GM04504 (cell line): ENCODE measurements at places on chromosomes 7 and 10.

DNA sequence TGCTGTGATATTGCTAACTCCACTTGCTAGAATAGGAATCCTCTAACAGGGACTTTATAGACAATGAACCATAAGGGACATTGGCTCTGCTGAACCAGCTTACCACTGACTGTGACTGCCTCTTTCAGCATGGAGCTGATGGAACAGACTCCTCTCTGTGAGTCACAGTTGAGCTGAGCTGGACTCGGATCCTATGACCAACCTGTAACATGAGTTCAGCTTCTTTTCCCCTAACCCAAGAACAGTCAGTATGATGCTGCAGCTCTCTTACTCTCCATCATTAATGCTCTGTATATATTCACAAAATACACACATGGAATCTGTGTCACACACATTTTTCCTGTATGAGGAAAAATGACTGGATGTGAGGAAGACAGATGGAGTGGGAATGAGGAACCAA, 177.9 kb upstream of the BET1 start:
- no peak for DNase-seq

DNA sequence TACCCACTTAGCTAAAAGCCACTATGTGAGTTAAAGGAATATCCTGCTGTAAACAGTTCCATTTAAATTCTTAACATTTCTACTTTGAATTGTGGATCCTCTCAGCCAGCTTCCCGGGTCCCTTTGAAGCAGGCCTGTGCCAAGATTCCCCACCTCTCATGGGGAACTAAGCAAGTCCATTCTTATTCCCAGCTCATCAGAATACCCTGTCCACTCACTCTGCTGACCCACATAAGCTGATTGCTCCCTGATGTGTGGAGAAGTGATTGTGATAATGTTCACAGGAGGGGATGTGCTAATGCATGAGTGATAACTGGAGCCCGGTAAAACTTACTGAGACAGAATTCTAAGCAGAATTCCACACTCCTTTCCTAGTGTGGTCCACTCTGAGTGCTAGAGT, 709.7 kb downstream of the CNTNAP2 start:
- no peak for DNase-seq

DNA sequence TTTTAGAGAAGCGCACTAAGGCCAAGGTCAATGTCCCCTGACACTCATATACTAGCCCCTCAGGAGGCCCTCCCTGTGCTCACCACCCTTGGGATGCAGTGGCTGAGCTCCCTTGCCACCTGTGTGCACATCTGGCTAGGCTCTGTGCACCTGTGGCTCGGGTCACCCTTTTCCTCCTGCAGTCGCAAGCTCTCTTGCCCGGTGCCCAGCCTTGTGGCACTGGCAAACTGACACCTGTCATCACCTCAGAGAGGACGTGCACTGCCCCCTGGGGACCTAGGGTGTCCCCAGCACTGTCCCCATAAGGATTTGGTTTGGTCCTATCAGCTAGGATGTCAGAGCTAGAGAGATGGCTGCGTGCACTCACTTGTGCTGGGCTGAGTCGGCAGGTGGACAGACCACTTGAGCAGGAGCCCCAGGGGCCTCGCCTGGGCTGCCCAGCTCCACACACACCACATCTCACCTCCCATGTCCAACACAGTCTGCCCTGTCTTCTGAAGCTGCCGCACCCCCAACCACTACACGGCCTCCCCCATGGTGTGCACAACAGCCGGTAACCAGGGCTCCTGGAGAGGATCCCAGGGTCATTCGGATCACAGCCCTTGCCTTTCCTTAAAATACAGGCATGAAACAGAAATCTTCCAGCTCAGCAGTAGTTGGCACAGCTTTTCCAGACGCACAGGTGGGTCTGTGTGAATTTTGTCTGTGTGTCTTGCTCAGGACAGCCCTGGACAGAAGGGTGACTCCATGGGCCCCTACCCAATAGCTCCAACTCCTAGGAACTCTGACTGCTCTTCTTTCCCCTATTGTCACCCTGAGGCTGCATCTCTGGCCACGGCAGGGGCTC, 111.0 kb downstream of the GRID1 start:
- no peak for DNase-seq

DNA sequence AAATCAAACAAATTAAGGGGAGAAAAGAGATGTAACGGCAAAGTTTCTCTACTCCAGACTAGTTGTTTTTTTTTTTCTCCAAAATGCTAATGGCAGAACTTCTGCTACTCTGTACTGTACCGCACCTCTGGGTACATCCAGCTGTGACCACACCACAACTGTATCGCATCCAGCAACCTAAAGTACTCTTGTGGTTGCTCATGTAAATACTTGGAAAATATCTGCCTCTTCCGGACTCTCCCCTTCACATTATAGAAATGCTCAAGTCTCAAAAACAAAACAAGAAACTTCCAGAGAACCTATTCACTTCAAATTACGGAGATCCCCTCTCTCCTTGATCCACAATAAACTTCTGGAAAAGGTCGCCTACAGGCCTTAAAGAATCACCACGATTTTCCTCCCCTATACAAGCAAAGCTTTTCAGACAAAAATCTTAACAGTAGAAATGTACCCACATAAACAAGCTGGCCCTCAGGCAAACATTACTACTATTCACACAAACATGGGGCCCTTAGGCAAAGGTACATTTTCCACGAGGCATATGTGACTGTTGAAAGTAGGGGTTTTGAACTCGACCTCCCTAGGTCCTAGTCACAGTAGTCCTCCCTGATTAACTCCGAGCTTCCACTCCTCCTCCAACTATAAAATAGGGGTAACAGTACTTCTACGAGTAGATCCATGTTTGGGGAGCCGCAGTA, 222.9 kb upstream of the MKLN1 start:
- peak; percentile 6 for DNase-seq

DNA sequence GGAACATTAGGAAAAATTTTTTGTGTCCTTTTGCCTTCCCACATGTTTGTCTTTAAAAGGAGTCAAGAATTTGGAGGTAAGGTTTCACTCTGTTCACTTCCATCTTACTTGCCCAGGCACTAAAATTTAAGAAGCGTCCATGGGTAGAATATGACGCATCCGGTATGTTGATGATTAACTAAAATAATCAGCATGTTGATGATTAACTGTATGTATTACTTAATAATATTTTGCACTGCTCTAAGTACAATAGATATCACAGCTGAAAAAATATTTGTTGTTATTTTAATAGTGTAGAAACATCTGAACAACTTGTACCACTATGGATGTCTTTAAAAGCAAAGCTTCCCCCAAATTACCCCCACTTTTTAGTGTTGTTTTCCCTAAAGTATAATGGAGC, 11.5 kb downstream of the ANKRD22 start:
- DNase-seq = no peak
